Right lung (tissue), 10 donors: ENCODE measurements at places on chromosomes 6 and 20. TPM values are rescaled to one million over a fixed set of nuclear protein-coding genes. Genes with fewer than 3 reads are reported as not detected.

- no peak for DNase-seq
Observed at GRCh38 chr6:11270030-11271027, 37.9 kb upstream of the NEDD9 start.

- DNase-seq = no peak
Observed at GRCh38 chr20:50096237-50096636, 16.7 kb downstream of the UBE2V1 start.

- no peak for DNase-seq
Observed at GRCh38 chr20:4062721-4063606, 47.6 kb upstream of the RNF24 start.

- no peak for DNase-seq
Observed at GRCh38 chr6:168851460-168852375, 401.9 kb downstream of the THBS2 start.

DNA sequence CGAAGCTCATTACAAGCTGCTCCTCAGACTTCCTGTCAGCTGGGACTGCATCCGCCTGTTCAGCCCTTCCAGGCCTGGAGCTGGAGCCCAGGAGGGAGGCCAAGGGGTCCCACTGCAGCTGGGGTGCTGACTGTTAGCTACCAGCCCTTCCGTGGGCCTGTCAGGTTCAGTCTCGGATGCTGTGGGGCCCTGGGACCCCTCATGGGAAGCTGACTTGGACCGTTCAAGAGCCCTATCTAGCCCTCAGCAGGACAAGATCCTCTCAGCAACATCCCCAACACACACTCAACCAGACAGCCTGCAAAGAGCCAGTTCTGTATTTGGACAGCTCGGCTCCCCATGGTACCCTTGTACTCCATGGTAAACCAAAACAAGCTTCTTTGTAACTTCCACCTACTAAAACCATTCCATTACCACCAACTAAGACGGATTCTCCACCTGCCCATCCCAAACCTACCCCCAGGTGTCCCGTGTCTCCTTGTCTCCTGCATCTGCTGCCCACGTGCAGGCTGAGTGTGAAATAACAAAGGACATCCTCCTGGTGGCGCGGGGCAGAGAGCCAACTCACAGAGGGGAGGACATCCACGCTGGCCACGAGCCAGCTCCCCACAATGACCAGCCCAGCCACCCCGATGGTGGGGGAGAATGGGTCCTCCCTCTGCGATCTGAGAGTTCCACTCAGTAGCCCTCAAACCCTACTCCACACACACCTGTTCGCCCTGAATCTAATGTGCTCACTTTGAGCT lies 111.2 kb downstream of the TAF4 start:
- no peak for DNase-seq

The GSTA3 gene
- 2.5 TPM for polyA plus RNA-seq

The KCNB1 gene
- 0.50 TPM for polyA plus RNA-seq
